ENCODE measurements at places on chromosomes 13 and 19.
A peak's percentile ranks its signal among the peaks of the same experiment; 100 is the strongest.

DNA sequence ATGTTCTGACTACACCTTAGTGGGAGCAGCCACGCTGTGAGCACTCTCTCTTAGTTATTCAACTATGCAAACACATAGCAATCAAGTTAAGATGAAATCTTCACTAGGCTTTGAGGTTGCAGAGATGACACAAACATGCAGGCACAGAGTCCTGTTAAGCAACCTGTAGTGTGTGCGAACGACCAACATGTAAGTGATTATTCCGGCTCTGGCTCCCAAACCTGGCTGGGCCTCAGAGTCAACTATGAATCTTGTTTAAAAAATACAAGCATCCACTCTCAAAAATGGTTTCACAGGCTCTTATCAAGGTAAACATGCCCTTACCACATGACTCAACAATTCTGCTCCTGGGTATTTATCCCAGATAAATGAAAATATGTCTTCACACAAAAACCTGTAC lies 91.4 kb downstream of the IRS2 start:
- no peak for DNase-seq

DNA sequence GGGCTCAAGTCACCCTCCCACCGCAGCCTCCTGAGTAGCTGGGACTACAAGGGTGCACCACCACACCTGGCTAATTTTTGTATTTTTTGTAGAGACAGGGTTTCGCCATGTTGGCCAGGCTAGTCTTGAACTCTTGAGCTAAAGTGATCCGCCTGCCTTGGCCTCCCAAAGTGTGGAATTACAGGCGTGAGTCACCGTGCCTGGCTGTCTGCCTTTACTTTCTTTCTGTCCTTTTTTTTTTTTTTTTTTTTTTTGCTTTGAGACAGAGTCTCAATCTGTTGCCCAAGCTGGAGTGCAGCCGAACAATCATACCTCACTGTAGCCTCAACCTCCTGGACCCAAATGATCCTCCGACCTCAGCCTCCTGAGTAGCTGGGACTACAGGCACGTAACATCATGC lies 25.0 kb upstream of the OR1M1 start:
- no peak for DNase-seq

- DNase-seq, result no peak
Observed at GRCh38 chr13:42484386-42484785, 89.6 kb upstream of the TNFSF11 start.

GRCh38 chr19:17302391-17303166 lies 646 bp downstream of the ABHD8 start:
- no peak for DNase-seq

- DNase-seq, result no peak
Observed at GRCh38 chr13:43934273-43934672, 54.6 kb downstream of the LACC1 start.

DNA sequence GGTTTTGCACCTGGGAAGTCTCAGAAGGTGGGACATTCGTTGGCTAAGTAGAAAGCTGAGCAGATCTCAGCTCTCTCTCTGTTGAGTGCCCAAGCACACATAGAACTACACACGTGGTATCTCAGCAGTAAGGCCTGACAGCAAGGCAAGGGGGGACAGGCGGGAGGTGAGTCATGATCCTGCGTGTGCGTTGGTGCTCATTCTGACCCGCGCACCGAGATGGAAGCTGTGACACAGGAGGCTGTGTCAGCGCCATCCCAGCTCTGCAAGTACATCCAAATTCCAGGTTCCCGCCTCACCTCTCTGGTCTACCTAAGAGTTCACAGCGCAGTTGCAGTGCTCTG lies 135.7 kb downstream of the USP12 start:
- no peak for DNase-seq

- no peak for DNase-seq
Observed at GRCh38 chr19:7575434-7576040, 20.1 kb upstream of the CAMSAP3 start.

- DNase-seq, result no peak
Observed at GRCh38 chr13:91136806-91137205, 210.7 kb upstream of the MIR17HG start.

DNA sequence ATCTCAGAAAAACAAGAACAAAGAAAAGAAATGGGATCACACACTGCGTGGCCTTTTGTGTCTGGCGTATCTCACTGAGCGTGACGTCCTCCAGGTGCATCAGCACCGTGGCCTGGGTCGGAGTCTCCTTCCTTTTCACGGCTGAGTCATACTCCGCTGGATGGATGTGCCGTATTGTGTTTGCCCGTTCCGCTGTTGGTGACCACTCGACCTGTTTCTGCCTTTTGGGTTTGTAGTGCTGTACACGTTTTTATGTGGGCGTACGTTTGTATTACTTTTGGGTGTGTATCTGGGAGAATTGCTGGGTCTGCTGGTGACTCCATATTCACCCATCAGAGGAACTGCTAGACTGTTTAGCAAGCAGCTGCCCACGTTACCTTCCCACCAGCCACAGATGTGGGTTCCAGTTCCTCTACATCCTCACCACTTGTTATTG lies 11.4 kb downstream of the ARID3A start:
- DNase-seq, result no peak

GRCh38 chr13:43895940-43896339 lies 16.2 kb downstream of the LACC1 start:
- DNase-seq, result no peak

GRCh38 chr19:18901491-18901890 lies 5.5 kb upstream of the CERS1 start:
- no peak for DNase-seq

DNA sequence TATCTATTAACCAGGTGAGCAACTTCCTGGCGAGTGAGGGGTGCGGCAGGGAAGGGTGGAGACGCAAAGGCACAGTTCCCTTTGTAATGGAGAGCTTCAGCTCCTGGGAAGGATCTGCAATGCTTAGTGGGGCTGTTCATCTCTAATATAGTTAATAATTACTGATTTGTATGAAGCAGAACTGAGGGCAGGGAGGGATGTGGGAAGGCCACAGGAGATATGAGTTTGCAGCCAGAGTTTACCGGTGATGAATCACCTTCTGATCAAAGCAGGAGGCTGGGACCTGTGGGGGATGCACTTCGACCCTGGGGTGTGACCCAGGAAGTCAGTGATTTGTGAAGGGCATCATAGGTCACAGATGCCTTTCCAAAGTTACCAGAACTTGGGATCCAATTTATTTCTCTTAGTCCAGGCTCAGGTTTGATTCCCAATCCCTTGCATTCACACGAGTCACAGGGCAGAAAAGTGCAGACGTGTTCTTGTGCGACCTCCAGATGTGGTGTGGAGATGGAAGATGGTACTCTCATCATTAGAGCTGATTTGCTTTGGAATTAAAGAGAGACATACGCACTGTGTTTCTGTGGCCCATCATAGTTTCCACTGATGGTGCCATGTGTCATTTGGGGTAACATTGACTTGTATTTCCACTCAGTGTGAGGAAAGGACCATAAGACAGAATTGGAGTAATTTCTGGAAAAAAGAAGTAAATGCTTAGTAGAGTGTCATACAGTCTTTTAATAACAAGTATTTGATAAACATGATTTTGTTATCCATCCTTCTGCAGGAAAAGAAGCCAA lies 55.0 kb downstream of the LRCH1 start:
- DNase-seq, result no peak

DNA sequence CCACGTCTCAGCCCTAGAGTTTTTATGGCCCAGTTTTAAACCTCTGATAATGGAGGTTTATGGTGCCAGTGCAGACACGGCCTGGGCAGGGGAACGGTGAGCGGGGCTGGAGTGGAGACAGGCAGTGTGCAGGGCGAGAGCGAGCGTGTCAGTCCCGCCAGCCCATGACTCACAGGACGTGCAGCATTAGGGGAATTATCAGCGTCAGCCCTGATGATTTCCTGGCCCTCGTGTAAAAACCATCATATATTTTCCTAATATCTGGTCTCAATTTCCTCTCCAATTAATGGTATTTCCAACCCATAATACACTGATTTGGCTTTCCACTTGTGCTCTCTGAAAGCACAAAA lies 104.6 kb upstream of the VSTM2B start:
- no peak for DNase-seq

DNA sequence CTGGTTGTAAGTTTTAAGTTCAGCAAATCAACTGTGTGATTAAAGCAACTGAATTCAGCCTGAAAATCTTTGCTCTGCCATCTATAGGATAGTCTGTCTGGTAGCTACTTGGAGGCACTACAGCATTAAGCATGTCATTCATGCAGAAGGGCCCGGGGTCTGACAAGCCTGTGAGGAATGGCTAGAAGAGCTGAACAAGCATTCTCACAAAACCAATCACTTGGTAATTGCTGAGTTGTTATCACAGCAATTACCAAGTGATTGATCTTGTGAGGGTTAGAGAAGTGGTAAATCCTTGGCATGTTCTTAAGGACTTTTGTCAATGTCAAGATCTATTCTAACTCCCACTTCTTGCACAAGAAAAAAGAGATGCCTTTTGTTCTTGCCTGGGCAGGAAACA lies 356.1 kb downstream of the FGF14 start:
- DNase-seq, result no peak

DNA sequence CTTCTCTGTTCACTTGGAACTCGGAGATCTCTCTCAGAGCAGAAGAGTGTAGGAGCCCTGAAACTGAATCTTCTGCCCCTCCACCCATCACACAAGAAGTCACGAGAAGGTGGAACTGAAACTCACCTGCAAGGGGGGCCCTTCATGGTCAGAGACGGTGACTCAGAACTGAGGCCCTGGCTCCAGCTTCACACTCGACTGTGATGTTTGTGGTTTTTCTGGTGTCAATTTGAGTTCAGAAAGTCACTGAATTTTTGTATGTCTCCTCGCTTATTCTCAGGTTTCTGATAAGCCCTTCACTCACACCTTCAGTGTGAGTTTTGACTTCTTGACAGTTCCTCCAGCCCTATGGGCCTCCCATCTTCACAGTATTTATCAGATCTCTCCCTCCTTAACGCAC lies 23.1 kb downstream of the SIGLEC5 start:
- DNase-seq, result no peak

GRCh38 chr19:28537896-28538295 lies 675.1 kb downstream of the UQCRFS1 start:
- DNase-seq, result no peak

- DNase-seq, result no peak
Observed at GRCh38 chr19:49567861-49568441, 12.4 kb downstream of the NOSIP start.

DNA sequence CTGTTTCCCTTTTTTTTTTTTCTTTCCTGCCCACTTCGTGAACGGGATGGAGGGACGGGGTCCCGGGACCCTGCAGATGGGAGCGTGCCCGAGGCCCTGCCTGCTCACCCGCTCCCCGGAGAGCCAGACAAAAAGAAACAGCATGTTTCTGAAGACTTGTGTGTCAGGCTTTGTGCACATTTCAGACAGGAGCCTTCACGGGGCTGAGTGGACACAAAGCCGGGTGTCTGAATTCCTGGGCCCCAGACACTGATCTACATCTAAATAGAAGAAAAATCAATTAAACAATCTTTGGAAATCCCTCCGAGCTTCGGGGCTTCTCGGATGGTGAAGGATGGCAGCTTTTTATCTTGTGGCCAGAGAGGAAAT lies 4.2 kb downstream of the PGPEP1 start:
- no peak for DNase-seq

GRCh38 chr19:56748378-56748777 lies 76.8 kb upstream of the ZNF835 start:
- DNase-seq, result no peak

- DNase-seq, result peak; percentile 34
Observed at GRCh38 chr19:47697863-47698609, 15.2 kb upstream of the EHD2 start.

GRCh38 chr13:59963383-59963782 lies 200.3 kb downstream of the DIAPH3 start:
- DNase-seq, result no peak

DNA sequence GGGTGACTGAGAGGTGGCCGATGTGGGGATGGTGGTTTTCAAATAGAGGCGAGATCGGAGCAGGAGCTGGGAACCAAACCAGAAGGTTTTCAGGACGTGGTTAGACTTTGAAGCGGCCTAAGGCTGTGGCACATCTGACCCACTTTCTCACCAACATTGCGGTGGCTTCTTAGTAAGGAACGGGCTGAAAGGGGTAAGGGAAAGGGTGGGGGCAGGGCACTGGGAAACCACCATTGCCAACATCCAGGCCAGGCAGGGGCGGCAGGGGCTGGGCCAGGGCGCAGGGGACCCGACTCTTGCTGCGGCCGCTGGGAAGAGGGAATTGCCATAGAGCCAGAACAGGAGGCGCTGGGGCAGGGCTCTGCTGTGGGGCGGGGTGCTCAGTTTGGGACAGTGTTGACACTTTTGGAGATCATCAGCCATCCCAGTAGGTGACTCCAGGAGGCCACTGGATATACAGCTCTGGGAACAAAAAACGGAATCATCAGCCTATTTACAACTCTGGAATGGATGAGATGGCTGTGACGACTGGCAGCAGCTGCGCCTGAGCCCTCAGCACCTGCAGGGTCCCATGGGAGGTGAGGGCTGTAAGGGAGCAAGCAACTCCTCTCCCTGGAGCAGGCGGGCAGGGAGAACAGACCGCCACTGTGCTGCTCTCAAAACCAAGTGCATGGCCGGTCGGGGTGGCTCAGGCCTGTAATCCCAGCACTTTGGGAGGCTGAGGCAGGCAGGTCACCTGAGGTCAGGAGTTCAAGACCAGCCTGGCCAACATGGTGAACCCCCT lies 52.2 kb downstream of the IRS2 start:
- no peak for DNase-seq

GRCh38 chr13:44927968-44928367 lies 61.3 kb downstream of the NUFIP1 start:
- no peak for DNase-seq

GRCh38 chr13:112725346-112726015 lies 35.6 kb downstream of the ATP11A start:
- DNase-seq, result no peak

- DNase-seq, result no peak
Observed at GRCh38 chr13:110471833-110472162, 89.7 kb downstream of the RAB20 start.

DNA sequence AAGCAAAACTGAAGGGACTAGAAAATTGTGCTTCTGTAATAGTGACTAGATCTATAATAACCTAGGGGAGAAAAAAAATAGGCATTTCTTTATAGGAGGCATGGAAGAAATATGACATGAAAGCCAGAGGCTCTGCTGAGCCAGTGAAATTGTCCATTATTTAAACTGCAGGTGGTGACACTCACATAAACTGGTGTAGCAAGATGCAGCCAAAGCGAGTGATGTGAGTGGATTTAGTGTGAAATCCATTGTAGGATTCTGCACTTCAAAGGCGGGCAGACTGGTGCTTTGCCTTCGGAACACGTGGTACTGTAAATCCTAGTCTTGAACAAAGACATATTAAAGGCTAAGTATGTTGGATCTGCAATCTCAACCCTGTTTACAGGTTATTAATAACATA lies 361.9 kb downstream of the TBC1D4 start:
- no peak for DNase-seq
